Stimulated activated CD4-positive, alpha-beta T cell treated with anti-CD3 and anti-CD28 coated beads, Interleukin-12 subunit alpha, Interleukin-12 subunit beta, amount 100 ng/mL, for 4 hours (primary cell): ENCODE measurements at places on chromosomes 6 and 20.

DNA sequence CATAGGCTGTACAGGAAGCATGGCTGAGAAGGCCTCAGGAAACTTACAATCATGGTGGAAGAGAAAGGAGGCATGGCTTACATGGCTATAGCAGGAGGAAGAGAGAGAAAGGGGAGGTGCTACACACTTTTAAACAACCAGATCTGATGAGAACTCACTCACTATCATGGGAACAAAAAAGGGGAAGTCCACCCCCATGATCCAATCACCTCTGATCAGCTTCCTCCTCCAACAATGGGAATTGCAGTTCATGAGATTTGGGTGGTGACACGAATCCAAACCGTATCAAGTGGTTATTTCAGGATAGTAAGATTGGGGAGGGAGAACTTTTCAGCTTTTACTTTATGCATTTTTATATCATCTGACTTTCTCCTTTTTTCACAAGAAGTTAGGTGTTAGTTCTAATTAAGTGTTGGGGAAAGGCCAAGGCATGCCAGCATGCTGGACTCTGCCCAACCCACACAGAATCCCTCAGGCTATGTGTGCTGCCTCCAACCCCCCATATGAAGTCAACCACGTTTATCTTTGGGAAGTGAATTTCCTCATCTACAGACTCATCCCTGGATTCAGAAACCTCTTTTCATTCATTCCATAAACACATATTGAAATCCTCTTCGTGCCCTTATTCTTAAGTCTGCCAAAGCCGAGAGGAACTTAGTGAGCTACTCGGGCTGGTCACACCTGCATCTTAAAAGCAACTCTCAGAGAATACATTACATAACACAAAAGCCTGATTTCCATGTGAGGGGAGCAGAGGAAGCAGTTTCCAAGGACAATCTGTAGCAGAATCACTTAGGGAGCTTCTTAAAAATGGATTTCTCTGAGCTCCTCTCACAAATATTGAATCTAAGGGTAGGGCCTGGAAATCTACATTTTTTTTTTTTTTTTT is 16.7 kb upstream of the CLIC5 start:
- no peak for DNase-seq

DNA sequence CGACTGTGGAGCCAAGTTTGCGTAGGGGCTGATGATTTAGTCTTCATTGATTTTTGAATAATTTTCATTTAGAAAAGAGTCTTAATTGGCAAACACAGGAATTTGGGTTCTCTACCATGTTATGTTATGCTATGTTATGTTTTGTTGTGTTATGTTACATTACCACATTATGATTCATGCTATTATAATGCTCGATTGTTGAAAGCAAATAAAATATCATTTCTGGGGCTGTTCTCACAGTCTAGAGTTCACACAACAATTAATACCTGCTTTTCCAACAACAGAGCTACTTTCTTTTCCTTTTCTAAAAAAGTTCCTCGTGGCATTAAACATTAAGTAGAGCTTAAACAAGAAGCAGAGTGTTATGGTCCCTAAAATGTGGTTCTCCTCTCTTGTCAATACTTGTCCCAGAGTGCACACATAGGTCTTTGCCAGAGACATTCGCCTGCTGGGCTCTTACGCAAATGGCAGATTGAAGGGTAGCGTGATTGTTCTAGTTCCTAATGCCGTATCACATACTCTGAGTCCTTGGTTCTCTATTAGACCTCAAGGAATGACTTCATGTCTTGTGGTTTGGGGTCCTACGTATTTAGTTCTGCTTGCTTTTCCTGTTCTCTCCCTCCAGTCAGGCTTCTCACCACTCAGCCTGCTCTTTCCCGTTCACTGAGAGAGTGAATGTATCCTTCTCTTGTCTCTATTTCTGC is 370.3 kb downstream of the CD109 start:
- no peak for DNase-seq

- peak; percentile 8 for DNase-seq
These were observed 200.0 kb downstream of the LY86 start for GRCh38 chr6:6788394-6789032.

- no peak for DNase-seq
These were observed 213.3 kb upstream of the AGPAT4 start for GRCh38 chr6:161487217-161487531.

DNA sequence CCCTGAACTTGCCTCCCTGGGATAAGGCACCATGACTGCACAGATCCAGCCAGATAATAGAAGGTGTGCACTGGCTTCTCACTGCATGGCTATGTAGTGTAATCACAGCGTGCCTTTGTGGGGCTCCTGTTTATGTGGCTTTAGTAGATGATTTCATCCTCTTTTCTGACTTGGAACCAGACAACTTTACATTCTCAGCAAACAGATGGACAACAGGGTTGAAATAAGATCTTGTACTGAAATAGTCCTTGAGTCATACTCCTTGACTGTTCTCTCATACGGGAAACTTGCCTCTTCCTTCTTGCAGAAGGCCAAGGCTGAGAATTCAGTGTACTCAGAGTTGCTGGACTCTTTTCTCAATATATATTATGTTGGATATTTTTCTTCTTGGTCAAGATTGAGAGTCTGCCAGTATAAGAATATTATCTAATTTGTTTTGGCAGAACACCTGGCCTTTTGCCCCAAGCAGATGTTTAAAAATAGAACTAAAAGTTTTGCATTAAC is 25.0 kb upstream of the RNF144B start:
- DNase-seq = no peak

GRCh38 chr6:42051268-42051653 is 937 bp downstream of the TAF8 start:
- DNase-seq = no peak

GRCh38 chr6:4435981-4436445 is 300.6 kb upstream of the ECI2 start:
- no peak for DNase-seq
